ENCODE measurements at places on chromosomes 11 and 22. TPM values are rescaled to one million over a fixed set of nuclear protein-coding genes. Genes with fewer than 3 reads are reported as not detected.

GRCh38 chr11:117313091-117313490, 3.0 kb downstream of the BACE1 start:
- DNase-seq: no peak

DNA sequence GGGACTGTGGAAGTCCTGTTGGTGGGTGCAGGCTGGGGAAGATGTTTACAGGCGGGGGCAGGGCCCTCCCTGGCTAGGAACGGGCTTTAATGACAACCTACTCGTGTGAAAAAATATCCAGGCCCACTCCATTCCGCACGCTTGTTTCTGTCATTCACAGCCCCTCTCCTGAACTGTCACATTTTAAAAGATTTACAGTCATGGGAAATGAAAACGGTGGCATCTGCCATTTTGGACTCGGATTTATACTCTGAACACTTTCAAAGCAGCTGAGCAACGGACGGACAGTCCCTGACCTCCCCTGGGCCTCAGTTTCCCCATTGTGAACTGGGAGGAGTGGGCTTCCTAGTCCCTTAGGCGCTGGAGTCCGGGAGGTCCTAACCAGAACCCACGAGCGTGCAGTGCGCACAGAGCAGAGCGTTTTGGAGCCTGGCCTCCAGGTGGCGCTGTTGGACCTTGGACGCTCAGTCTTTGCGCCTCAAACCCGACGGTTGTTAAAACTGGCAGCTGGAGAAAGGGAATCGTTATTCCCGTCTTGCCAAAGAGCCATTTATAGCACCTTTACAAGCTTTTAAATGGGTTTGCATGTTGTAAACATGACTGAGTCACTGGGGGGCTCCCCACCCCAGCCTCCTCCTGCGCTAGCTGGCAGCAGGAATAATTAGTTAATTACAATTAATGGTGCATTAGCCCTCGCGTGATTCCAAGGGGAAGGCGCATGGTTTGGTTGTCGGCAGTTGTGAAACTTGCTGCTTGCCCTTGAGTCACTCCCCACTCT, 75.3 kb downstream of the FBLN1 start:
- peak; percentile 96 for DNase-seq

DNA sequence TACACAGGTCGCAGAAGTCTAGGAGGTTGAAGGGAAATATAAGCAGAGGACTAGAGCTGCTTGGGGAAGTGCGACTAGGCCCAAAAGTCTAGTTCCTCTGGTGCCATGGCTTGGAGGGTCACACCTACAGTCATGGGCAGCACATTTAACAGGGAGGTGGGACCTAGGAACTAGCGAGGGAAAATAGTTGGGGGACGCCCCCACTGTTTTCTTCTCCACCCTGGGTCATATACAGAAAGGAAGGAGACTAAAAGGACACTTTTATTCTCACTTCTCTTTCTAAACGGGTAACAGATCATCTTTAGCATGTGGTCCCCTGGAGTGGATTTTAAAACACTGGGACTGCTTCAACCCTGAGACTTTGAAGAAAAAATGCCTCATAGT, 16.6 kb downstream of the APIP start:
- DNase-seq: no peak

DNA sequence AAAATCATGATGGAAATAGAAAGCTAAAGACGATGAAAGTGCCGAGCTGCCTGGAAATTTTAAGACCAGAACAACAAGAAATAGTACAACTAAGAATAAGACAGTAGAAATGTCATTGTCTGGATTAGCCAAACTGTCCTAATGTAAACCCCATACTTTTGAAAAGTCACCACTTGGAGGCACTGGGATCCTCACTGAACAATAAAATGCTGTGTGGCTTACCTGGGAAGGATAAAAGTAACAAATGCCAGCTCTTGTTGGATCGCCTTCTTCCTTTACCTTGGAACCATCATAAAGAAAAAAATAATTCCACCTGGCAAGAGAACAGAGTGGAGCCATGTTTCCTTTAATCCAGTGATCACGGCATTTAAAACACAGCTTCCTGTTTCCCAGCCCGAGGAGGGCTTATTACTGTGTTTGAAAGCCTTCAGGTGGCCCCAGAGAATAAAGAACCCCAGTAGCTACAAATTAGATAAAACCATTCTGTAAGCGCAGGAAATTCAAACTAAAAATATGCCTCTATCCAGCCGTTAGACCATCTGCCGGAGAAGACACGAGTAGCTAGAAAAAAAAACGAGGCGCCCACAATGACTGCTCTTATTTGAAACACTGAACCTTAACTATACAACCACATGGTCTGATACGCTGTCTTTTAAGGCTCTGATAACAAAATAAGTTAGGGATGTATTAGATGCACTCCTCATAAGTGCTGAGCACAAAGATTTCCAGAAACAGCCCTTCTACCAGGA, 4.4 kb downstream of the HPS4 start:
- no peak for DNase-seq

The PRG3 gene
- total RNA-seq: not detected

The CBLIF gene
- total RNA-seq: not detected

All from osteoblast (primary cell).